ENCODE measurements at places on chromosomes 4 and X. TPM values are rescaled to one million over a fixed set of nuclear protein-coding genes. Genes with fewer than 3 reads are reported as not detected.

The MAGEA9B gene
- total RNA-seq = not detected

The GAGE12G gene
- total RNA-seq = not detected

The BTK gene
- 8.2 TPM for total RNA-seq

The SPACA5 gene
- not detected for total RNA-seq

The KLB gene
- not detected for total RNA-seq

The RIPPLY1 gene
- total RNA-seq = not detected

The MAGEA11 gene
- not detected for total RNA-seq

The MORF4L2 gene
- 254 TPM for total RNA-seq

The DYNLT3 gene
- 65.8 TPM for total RNA-seq

The RBMXL3 gene
- total RNA-seq = not detected

The LRIT3 gene
- total RNA-seq = 0.23 TPM

The NSG1 gene
- total RNA-seq = 1.6 TPM

The MAOB gene
- total RNA-seq = 40.9 TPM

The IL1RAPL1 gene
- total RNA-seq = 0.29 TPM

The TSPAN7 gene
- 27.3 TPM for total RNA-seq

The MED14 gene
- total RNA-seq = 40.5 TPM

The SLC2A9 gene
- total RNA-seq = 10.4 TPM

The ZNF157 gene
- 0.29 TPM for total RNA-seq

The ITGB1BP2 gene
- 7.0 TPM for total RNA-seq

The SYTL5 gene
- total RNA-seq = 3.1 TPM

The ZFX gene
- 66.4 TPM for total RNA-seq

The HSFX3 gene
- total RNA-seq = not detected

The MAGEC2 gene
- not detected for total RNA-seq

The CPZ gene
- total RNA-seq = 6.3 TPM

The ABCG2 gene
- 3.5 TPM for total RNA-seq

The GRIA3 gene
- 4.8 TPM for total RNA-seq

The HS6ST2 gene
- 1.2 TPM for total RNA-seq

The DGKK gene
- not detected for total RNA-seq

The CLNK gene
- 0.14 TPM for total RNA-seq

The EDA gene
- 8.4 TPM for total RNA-seq

The SPON2 gene
- 52.0 TPM for total RNA-seq

The ZNF595 gene
- total RNA-seq = 17.6 TPM

The TRIM60 gene
- not detected for total RNA-seq

The FRG2 gene
- not detected for total RNA-seq

The CT45A10 gene
- total RNA-seq = not detected

The PCDH19 gene
- 0.66 TPM for total RNA-seq

The PLP1 gene
- total RNA-seq = 13.8 TPM

The PDLIM3 gene
- 85.5 TPM for total RNA-seq

The GPRASP2 gene
- total RNA-seq = 13.4 TPM

The UGT2B15 gene
- total RNA-seq = 826 TPM

The TLR6 gene
- total RNA-seq = 4.3 TPM

The APELA gene
- 0.09 TPM for total RNA-seq

The RENBP gene
- 19.5 TPM for total RNA-seq
